Astrocyte (in vitro differentiated cells and primary cell): ENCODE measurements at places on chromosomes 7 and 10.

- no peak for DNase-seq
These were observed 44.3 kb downstream of the OGDH start for GRCh38 chr7:44650772-44651171.

DNA sequence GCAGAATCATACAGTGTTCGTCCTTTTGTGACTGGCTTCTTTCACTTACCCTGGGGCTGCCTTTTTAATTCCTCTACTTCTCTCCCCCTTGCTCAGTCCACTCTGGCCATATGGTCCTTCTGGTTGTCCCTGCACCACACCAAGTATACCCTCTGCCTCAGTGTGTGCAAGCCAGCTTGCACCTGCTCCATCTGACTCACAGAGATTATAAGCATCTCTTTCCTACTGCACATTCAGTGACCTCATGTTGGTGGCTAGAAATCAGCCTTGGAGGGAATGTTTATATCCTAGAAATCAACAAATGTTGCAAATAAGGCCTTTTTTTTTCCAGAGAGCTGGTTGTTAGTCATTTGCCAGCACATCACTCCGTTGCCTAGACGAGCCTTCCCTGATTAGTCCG lies 67.5 kb upstream of the C10orf90 start:
- no peak for DNase-seq

DNA sequence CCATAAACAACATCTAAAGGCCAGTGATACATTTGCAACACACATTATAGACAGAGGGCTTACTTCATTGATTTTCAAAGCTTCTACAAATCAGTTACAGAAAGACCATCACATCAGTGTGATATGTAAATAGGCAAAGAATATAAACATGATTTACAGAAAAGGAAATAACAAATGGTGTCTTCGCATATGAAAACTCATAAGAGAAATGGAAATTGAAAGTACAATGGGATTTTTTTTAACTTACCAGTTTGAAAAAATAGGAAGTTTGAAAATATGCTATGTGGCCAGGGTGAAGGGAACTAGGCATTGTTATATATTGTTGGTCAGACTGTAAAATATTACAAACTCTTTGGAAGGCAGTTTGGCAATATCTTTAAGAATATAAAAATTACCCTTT lies 27.3 kb downstream of the SEC23IP start:
- DNase-seq, result no peak

DNA sequence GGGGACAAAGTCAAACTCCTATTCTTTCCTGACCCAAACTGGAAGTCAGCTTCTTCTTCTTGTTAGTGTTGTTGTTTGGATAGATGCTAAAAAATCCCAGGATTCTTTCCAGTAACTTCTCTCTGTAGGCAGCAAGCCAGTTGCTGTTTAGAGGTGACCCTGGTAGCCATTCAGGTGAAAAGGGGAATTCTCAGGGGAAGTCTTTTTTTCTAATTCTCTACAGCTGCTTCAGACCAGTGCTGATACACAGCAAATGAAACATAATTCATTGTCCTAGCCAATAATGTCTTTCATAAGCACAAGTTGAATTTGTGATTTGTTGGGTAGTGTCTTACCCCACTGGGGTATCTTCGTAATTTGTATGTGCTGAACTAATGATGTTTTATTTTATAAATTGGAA lies 357.3 kb downstream of the BBS9 start:
- no peak for DNase-seq

GRCh38 chr7:24964191-24964590 lies 15.8 kb downstream of the OSBPL3 start:
- DNase-seq, result no peak

DNA sequence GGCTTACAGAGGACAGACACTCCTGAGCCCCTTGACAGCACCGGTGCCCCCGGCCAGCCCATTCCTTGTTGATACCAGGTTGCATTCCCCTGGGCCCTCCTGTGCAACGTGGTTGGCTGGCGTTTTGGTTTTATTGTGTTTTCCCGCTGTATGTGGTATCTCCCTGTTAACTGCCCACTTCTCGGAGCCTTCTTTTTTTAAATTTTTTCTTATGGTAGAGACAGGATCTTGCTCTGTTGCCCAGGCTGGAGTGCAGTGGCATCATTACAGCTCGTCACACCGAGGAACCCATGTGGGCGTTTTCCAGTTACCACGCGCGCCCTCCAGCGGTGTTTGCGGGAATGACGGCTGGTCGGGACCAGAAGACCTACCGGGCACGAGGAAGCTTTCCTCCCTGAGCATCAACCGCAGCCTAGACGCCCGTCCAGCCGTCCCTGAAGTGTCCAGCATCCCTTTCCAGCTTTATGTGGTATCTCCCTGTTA lies 16.9 kb upstream of the ZFAND2A start:
- DNase-seq, result no peak

- no peak for DNase-seq
These were observed 337.8 kb downstream of the PARD3 start for GRCh38 chr10:34477249-34477648.

DNA sequence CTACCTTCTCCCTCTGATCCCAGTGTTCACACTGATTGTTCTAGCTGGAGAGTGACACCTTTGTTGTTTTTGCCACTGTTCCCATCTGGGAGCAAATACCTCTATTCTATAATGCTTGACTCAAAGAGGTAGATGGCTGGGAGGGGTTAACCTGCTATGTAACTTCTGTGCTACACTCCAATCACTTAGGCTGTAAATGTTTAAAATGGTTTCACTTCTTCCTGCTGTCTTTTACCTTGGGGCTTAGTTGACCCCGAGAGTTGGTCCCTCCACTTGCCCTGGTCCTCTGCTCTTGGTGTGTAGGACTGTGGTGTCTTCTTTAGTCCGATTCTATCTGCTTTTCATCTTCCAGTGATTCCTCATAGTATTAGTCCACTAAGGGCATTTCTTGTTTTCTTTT lies 22.3 kb downstream of the KLHDC10 start:
- no peak for DNase-seq

DNA sequence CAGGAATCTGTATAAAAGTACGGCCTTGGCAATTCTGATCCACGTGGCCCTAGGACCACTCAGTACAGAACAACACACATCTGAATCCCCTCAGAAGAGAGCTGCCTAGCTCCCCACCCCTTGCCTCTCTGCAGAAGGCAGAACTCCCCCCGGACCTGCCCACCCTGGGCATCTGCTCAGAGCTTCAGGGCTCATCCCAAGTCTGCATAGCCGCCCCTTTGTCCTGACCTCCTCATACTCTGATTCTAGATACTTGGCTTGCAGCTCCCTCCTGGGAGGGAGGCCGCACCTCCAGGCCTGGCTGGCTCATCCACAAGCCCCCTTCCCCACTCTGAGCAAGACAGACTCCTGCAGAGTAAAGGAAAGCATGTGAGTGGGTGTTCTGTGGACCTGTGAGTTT lies 49.6 kb downstream of the GRID1 start:
- DNase-seq, result no peak

DNA sequence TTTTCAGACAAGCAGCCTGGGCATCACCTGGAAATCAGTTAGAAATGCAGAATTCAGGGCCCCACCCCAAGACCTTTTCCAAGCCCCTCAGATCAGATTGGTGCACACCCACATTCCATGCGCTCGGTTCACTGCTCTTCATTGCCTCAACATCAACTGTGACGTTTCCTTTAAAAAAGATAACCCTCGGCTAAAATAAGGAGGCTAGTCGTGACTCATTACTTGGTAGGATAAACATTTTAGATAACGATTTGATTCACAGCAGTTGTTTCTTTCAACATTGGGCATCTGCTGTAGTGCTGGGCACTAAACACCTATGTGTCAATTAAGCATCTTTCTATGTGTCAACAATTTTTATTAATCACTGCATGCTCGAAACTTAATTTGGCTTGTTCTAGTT lies 191.1 kb upstream of the LRGUK start:
- peak; percentile 68 for DNase-seq

DNA sequence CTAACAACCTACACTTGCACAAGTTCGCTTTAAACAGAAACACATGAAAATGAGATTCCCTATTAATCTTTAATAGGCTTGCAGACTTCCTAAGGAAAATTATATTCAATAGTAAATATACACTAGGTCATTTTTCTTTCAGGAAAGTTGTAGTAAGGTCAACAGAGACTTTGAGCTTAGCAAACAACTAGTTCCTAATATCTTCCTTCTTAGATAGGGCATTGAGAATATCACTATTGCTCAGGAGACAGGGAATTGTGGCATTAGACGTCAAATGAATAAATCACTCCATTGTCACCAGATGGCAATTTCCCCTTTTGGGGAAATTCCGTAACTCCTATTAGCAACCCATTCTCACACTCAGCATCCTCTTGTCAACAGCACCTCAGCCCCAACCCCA lies 164.9 kb downstream of the GFRA1 start:
- DNase-seq, result no peak

- DNase-seq, result no peak
These were observed 242.8 kb downstream of the MGMT start for GRCh38 chr10:129709627-129710509.

DNA sequence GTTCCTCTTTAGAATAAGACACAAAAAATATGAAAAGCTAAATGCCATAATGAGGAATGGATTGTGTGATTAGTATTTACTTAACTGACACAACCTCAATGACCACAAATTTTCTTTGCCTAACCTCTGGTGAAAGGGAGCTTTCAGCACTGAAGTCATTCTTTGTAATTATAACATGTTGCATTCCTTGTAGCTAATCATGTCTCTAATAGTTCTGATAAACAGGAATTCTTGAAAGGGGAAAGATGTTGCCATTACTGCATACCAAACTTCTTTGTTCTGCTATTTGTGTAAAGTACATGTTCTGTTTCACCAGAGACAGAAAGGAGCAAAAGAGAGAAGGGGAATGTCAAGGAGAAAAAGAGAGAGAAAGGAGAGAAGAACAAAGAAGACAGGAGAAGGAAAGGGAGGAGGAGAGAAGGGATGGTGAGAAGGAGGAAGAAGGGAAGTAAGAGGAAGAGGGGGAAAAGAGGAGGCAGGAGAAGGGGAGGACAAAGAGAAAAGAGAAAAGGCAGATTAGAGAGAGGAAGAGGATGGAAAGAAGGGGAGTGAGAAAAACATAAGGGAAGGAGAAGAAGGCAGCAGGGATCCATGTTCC lies 120.9 kb downstream of the SEMA3D start:
- peak; percentile 72 for DNase-seq

DNA sequence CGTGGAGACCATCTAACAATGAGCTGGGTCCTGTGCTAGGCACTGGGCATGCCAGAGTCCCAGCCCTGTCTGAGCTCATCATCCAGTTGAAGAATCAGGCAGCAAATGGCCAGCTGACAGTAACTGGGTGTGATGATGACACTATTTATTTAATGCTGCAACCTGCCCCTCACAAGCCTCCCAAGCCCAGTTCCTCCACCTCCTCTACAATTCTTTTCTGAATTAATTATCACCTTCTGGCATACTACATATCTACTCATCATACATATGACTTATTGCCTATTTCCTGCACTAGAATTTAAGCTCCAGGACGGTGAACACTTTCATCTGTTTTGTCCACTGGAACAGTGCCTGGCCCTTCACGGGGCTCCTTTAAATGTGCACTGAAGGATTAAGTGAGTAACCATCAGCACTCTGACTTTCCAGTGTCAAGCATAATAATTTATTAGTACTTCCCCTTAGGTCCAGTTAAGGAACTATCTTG lies 96.7 kb upstream of the LAMB4 start:
- no peak for DNase-seq

DNA sequence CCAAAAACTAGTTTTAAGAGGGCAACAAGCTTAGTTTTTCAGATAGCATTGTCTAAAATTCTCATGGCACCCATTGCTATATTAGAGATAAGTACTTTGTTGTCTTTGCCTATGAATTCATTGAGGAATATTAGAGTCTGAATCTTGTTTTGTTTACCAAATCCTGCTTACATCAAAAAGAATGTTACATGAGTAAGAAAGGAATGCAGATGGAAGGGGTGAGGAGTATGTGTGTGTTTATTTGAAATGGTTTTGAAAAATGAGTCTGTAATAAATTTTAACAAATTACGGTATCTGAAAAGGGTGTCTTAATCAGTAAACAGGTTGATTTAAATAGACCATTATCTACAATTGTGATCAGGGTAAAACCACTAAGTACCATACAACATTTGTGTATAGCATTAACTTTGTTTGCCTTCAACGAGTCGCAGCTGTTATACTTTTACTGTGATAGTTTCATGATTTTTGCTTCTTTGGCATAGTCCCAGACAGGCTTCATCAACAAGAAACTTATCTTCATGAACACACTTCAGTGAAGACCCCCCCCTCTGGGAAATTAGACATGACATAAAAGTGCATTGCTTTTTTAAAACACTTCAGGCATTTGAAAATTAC lies 1183.9 kb upstream of the C7orf33 start:
- DNase-seq, result no peak

DNA sequence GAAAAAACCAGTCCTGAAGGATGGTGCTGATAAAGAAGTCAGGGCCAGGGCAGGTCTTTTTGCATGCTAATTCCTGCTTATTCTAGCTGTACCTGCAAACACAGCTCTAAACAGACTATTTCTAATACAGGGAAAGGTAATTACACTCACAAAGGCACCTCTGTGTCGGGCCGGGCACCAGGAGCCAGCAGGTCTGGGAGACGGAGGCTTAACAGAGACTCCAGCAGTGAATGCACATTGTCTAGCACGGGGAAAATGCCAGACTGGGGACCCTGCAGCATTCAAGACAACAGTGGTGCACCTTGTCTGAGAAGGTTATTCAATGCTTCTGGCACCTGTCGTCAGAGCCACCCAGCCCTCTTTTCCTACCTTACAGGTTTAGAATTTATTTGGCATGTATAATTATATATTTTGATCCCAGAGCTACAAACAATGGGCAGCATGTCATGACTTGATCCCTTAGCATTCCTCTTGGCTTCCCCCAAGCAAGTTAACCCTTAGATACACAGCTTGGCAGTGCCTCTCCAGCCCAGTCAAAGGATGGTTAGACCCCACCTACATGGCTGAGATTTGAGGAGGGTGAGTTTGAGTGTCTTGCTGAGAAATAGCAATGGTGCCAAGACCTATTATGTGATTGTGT lies 185.2 kb downstream of the SLC25A13 start:
- no peak for DNase-seq

DNA sequence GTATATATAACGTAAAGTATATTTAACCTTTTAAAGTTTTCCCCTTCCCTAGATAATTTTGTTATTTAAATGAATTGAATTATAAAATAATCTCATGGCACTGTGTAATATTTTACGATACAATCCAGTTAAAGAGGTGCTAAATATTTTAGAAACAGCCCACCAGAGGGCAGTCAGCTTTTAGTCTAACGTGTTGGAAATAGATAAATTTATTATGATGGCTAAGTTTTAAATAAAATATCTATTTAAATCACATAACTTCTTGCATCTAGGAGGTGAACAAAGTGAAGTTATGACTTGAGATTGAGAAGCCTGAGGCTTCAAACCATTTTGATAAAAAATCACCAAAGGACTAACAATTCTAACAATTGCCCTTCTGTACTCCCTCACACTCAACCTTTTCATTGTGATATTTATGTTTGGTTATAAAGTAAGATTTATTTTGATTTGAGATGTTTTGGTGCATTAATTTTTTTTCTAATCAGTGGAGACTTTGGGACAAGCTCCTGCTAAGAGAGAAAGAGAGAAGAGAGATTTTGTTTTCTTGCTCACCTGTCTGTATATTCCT lies 171.5 kb upstream of the SP4 start:
- peak; percentile 7 for DNase-seq

GRCh38 chr10:53102424-53102823 lies 329.8 kb upstream of the MBL2 start:
- no peak for DNase-seq
